Stimulated activated CD8-positive, alpha-beta memory T cell treated with anti-CD3 and anti-CD28 coated beads, Interleukin-15, amount 100 ng/mL, for 4 hours (primary cell): ENCODE measurements at places on chromosomes 1 and 21.

DNA sequence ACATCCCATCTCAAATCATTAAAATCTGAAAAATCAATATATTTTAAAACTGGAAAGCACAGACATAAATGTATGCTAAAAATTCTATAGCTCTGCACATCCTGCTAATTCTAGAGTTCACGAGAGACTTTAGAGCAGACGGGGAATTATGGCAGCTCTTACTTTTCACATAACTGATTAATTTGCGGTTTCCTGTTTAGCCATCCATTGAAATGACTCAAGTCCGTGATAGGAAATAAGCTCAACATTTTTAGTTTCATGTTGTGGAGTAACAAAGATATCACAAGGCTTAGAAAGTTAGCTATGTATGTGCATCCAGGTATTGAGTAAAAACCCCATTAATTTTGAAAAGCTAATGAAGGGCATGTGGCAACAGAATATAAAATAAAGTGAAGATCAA, 123.2 kb downstream of the SMYD2 start:
- DNase-seq, result no peak

DNA sequence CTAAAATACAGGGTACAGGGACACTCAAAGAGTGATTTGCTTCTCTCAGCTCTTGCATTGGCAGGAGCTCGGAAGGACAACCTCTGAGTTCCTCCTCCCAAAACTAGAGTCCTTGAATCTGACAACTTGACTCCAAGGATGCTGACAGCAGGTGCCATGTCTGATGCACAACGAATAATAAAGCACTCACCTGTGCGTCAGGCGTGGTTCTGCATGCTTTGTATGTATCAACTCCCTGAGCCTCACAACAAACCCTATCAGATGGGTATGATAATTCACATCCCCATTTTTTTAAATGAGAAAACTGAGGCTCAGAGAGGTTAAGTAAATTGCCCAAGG, 1.4 kb downstream of the LAPTM5 start:
- no peak for DNase-seq

DNA sequence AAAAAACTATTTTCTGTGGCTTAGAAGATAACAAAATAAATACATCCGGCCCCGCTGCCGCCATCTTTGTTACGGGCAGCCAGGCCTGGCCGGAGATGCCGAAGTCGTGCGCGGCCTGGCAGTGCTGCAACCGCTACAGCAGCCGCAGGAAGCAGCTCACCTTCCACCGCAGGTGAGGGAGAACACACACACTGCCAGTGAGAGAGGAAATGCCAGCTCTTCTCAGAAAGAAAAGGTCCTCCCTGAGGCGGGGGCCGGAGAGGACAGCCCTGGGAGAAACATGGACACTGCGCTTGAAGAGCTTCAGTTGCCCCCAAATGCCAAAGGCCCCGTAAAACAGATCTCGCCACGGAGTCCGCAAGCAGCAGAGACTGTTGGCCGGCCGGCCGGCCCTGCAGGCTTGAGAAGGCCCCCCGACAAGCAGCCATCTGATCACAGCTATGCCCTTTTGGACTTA, 323.2 kb downstream of the AMY1C start:
- DNase-seq, result no peak

DNA sequence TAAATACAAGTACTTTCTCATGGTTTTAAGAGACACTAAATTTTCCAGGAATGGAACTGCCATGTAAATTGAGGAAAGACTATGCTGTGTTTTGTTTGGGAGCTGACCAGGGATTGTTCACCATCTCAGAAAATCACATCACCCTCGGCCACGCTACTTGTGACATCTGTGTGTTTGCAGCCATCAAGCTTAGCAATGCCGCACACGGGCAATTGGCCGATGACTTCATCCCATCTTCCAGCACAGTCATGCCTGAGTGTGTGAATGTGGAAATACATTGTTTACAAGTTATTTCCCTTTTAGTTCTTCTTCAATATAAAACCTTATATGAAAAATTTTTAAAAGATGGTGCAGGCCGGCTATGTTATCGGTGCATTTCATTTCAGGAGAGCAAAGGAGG, 121.6 kb downstream of the GLIS1 start:
- no peak for DNase-seq

DNA sequence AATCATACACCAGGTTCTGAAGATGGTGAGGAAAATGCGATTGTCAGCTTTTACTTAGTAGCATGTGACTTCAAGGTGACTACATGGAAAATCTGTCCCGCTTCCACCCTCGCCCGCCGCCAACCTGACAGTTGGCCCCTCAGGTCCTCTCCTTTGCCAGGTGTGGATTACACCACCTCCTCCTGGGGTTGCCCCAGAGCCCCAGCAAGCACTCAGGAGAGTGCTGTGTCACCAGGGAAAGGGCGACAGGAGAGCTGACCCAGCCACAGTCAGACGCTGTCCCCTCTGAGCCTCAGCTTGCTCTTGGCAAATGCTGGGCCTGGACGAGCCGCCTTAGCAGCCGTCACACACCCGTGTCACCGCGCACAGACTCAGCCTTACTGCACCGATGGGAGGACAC, 17.9 kb downstream of the PTTG1IP start:
- DNase-seq, result no peak

GRCh38 chr1:62962901-62963776, 179.2 kb downstream of the ATG4C start:
- DNase-seq, result no peak

- DNase-seq, result no peak
Observed at GRCh38 chr1:214044438-214045214, 56.9 kb downstream of the PROX1 start.

GRCh38 chr1:228768355-228769000, 33.2 kb downstream of the RHOU start:
- DNase-seq, result no peak

- no peak for DNase-seq
Observed at GRCh38 chr21:27058673-27059605, 92.1 kb upstream of the ADAMTS5 start.

DNA sequence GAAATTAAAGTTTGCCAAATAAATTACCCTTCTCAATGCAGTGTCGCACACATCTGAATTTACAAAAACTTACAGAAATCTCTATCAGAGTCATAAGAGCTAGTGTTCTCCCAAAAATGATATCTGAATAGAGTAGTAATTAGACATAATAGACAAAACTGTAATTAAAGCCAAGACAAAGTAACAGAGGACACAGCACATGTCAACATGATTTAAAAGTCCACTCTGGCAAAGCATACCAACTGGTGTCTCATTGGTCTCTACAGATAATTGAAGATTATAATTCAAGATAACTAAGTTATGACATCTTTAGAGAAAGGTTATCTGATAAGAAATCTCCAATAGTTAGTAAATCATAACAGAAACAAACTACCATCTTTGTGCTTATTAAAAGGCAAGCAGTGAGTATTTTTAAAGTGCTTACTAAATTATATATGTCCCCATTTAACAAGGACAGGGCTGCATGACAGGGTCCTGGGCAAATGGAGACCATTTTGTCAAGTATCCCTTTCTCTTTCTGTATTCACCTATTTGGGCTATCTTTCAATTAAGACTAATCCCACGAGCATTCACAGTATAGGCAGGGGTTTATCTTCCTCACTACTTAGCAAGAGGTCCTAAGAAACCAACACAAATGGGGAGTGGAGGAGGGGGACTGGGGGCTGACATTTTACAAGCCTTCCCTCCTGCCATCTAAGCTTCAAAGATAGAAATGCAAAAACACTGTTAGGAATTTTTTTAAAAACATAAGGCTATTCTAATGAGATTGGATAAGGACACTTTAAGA, 26.0 kb downstream of the PTP4A2 start:
- DNase-seq, result no peak

DNA sequence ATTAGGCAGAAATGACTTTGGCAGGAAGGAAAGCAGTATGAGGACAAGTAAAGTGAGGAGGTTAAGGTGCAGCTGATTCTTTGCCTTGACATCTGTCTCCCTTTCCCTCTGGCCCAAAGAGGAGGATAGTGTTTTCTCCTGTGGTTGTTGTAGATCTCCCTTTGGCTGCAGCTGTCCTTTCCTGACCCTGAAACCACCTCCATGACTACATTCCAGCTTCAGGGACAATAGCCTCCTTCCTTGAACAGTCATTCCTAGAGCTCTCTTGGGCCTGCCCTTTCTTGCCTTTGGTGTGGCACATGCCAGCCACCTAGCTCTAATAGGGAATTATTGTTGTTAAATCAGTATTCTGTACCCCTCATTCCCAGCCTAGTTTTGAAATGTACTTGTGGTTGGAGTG, 6.2 kb downstream of the ZMYM1 start:
- DNase-seq, result no peak

DNA sequence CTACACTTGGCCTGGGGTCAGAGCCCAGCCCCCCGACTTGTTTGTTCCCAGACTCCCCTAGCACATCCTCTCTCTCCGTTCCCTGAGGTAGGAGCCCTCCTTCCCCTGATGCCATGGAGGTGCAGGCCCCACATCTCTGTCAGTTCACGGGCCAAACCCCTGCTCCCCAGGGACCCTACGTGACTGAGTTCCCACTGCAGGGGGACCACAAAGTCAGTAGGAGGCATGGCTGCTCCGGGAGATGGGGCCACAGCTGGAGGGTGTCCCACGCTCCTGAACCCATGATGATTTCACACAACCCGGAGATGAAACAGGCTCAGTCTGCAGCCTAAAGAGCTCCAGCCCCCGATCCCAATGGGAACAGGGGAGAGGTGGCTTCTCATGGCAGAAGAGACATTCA, 272.2 kb downstream of the NPHP4 start:
- DNase-seq, result no peak

DNA sequence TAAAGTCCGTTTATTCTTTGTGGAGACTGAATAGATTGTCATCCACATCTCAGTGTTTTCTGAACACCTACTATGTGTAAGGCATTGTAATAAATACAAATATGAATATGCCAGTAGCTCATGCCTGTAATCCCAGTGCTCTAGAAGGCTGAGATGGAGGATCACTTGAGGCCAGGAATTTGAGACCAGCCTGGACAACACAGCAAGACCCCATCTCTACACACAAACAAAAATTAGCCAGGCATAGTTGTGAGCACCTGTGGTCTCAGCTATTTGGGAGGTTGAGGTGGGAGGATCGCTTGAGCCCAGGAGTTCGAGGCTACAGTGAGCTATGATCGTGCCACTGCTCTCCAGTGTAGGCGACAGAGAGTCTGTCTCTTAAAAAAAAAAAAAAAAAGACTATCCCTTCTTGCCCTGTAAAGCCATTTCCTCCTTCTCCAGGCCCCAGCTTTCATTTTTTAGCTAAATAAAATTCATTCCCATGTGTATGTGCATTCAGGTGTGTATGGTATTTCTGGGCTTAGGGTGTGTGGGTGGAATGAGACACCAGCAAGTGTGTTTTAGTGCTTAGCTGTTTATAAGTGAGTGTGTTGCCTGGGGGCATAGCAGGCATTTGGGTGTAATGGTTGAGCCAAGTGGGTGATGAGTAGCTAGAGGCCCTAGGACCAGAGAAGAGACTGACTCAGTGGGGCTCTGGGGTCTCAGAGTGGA, 7.8 kb downstream of the CELSR2 start:
- DNase-seq, result no peak
